ENCODE measurements at places on chromosomes 1 and 21. TPM values are rescaled to one million over a fixed set of nuclear protein-coding genes. Genes with fewer than 3 reads are reported as not detected.

The TMCO1 gene
- total RNA-seq, result 61.3 TPM

GRCh38 chr1:48552903-48553606 lies 81.1 kb upstream of the SPATA6 start:
- DNase-seq, result no peak

GRCh38 chr1:60831780-60832179 lies 250.6 kb upstream of the NFIA start:
- DNase-seq, result no peak

DNA sequence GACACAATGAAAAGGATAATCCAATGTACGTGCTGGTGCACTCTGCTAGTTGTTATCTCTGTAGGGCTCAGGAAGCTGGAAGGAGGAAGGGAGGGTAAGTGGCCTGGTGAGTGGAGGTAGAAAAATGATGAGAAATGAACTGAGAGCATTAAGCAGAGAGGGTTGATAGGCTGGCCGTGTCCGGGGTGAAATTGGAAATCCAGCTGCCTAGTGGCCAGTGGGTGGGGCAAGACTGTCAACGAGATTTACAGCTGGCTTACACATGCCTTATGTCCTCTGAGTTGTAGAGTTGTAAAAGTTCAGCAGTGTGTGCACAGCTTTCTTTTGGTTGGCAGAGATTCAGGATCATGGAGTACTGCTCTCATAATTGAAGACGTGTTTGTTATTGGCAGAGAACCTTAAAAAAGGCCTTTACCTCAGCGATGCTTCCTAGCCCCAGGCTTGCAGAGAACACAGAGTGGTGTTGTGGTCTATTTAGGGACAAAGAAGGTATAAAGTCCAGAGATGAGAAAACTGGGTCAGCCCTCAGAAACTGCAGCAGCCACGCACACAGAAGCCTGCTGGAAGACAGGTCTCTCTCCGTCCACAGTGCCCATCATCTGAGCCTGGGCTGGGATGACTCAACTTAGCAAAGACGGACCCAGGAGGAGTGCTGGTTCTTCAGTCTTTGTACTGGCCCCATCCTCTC lies 132.4 kb downstream of the EDEM3 start:
- DNase-seq, result peak; percentile 77

DNA sequence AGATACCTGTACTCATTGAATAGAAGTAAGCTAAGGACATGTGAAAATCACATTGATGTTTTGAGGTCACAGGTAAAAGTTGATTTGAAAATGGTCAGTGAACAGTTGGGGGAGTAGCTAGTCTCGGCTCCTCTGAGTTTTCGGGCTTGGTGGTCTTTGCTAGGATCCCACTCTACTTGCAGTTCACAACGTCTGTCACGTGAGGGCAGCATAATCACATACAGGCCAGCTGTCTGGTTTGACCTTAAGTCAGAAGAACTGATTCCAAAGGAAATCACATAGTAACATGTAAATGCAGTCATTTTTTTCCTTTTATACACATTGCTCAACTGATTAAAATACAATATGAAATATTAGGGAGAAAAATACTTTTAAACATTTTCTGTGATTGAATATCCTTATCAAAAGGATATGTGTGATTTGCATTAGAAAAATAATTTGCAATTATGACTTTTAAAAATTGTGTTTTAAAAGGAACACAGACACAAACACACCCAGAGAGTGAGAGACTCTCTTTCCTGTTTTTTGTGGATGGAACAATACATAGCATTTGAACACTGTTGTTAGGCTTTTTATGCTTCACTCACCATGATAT lies 21.8 kb upstream of the PDC start:
- peak; percentile 30 for DNase-seq

DNA sequence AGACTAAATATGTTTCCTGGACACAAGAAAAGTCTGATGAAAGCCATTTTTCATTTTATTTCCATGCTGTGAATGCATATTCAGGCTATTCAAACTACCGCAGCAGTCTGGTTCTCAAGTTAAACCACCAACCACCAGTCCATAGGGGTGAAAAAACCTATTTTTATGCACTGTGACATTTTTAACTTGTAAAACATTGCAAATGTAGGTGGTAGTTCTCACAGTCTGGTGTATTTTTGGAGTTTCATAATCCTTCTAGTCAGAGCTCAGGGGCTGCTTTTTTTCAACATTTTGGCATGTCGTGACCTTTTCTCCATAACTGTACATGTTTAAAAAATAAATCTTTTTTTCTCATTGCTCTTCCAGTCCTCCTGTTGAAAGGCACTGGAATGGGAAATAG lies 907.6 kb upstream of the ADGRL2 start:
- no peak for DNase-seq

DNA sequence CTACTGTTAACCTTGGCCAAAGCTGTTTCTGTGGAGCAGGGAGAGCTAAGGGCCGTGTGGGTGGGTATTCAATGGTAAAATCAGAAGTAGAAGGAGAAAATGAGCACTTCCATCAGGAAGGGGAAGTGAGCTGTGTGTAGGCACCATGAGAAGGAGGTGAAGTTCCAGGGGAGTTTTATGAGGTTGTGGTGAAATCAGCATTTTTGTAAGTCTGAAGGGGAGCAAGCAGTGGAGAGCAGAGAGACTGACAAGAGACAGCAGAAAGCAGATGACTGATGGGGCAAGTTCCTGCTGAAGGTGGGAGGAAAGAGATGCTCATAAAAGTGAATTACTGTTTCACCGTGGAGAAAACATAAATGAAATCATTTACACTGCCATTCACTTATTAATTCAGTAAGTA lies 2.7 kb upstream of the GPR88 start:
- DNase-seq, result no peak

GRCh38 chr1:177872308-177872900 lies 97.5 kb downstream of the SEC16B start:
- no peak for DNase-seq
